Posterior cingulate gyrus (tissue), 11 donors: ENCODE measurements at places on chromosomes 5 and 9.
A peak's percentile ranks its signal among the peaks of the same experiment; 100 is the strongest.

GRCh38 chr9:85420750-85421149, 321.0 kb downstream of the AGTPBP1 start:
- DNase-seq: no peak

- DNase-seq: no peak
Measured at GRCh38 chr5:113054899-113055298, 78.3 kb downstream of the DCP2 start.

DNA sequence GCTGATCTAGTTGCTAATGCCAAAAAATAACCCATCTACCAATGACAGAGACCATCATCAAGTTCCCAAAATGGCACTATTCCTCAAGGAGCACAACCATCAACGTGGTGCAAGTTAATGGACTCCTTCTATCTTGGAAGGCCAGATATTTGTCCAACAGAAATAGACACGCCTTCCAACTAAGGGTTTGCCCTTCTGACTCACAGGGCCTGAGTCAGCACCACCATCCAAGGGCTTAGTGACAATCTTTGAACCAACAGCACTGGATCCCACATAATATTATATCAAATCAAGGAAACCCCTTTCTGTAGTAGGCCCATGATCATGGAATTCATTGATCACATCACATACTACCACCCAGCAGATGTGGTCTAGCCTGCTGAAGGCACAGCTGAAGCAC, 84.3 kb downstream of the MED27 start:
- DNase-seq: no peak

- no peak for DNase-seq
Measured at GRCh38 chr5:36161361-36161760, 9.4 kb downstream of the SKP2 start.

DNA sequence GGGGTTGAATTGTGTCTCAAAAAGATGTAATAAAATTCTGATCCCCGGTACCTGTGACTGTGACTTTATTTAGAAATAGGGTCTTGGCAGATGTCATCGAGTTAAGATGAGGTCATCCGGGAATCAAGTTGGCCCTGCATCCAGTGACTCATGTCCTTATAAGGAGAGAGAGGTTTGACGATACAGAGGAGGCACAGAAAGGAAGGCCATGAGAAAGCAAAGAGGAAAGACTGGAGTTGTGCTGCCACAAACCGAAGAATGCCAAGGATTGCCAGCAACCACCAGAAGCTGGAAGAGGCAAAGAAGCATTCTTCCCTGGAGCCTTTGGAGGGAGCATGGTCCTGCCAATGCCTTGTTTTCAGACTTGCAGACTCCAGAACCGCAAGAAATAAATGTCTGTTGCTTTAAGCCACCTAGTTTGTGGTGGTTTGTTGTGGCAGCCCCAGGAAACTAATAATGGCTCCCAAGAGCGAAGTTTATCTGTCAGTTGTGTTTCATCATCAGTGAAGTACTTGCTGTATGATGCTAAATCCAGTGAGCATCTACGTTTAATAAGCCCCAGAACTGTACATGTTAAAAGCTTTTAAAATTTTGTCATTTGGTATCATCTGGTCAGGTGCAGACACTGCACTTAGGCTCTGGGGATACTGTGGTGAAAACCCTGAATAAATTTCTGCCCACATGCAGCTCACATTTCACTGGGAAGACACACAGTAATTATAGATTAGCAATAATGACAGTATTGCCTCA, 114.8 kb downstream of the TLE4 start:
- DNase-seq: no peak

DNA sequence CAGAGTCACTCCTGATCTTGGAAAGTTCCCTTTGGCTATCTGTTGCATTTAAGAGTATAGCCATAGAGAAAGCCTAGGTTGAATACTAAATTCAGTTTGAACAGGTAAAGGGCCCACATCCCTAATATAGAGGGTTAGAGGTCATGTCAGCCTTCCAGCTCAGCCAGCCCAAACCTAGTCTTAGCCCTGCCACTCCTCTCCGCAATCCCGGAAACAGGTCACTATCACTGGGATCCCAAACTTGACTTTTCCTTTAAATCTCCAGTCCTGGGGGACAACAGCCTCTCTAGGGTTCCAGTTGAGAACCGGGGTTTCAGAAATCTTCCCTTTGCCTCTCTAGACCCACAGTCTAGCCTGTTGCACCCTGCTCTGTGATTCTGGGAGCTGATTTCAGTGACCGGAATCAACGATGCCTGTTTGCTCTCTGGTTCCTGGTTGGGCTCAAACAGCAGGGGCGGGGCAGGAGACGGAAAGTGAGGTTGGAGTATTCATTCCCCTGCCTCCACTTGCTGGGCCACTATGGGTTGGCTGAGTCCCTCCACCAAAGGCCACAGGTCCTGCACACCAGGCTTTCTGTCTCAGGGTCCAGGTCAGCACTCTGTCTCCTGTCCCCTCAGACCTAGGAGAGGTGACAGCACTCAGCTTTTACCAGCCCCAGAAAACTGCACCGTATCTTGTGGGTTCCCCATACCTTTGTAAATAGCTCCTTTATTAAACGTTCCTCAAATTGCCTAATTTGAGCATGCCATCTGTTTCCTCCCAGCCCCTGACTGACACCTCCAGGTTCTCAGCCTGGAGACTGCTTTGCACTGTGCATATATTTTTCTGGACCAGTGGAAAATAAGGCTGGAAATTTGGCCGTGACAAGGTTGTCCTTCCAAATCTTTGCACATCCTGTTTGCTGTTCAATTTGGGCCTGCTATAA, 23.8 kb upstream of the CPEB4 start:
- no peak for DNase-seq

DNA sequence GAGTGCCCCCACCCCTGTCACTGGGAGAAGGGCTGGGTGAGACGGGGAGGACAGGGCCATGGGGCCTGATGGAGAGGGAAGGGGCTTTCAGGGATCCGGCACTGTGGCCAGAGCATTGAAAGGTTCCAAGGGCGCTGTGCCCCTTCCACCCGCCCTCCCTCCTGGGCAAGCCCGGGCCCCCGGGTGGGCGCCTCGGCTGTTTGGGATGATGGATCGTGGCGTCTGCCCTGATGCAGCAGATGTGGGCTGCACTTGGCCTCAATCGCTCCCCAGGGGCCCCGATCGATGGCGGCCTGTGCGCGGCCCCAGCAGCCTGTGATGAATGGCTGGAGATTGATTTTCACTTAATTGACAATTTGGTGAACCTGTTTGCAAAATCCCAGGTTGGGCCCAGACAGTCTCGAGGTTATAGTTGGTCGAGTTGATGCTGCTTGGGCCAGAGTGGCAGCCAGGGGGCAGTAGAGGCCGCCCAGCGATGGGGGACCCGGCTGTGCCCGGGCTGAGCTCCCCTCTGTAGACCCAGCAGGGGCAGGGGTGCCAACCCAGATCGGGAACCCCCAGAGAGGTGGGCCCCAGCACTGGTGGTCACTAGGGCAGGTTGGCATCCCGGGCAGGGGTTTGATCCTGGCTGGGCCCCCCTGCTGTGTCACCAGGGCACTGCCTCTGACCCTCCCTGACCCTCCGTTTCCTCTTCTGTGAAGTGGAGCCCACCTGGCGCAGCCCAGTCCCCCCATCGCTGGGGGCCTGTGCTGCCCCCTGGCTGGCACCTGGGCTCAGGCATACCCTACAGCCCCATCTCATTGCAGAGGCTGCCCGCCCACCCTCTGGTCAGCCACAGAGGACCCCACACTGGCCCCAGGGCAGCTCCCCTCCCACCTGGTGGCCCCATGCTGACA, 34.7 kb downstream of the LHX3 start:
- peak; percentile 37 for DNase-seq

- no peak for DNase-seq
Measured at GRCh38 chr9:107898761-107899160, 409.2 kb upstream of the KLF4 start.

DNA sequence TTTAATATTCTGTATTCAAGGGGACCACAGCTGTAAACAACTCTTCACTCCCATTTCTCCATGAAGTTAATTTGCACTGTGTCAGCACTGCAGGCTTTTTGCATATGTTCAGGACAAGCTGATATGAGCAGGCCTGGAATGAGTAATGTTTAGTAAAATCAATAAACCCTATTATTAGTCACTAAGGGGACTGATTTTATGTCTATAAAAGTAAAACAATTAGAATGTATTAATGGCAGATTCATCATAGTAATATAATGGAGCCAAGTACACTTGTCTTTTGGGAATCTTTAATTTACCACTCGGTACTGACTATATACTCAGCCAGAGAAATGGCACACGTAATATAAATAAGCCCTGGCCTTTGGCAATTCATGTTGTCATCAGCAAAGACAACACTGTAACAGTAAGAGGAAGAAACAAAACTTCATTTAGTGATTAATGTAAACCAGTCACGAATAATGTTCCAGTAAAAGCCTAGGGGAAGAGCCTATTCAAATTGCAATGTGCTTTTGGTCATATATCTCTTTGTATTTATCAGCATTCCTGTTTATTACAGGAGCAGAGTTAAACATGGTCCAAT, 111.6 kb downstream of the ZNF608 start:
- DNase-seq: no peak

GRCh38 chr5:141681695-141682641, at the start of gene ARAP3:
TSS of gene ARAP3 (minus strand) at chr5:141682230. CDS start at chr5:141680486, 1,744 bp downstream.
- DNase-seq: no peak

DNA sequence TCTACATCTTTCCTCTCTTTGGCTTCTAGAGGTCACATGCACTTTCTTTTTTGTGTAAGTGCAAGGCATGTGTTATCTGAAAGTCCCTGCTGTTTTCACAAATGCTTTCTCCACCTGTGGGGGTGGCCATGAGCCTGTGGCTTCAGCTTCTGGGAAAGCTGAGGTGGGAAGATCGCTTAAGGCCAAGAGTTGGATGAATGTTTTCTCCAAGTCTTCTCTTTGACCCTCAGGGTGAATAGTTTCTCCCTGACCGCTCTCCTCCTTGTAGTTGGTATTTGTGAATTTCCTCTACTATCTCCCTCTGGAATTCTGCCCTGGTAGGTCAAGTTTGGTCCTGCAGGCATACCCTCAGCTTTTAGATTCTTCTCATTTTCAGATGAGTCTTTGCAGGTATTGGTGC, 74.2 kb downstream of the UGCG start:
- DNase-seq: no peak

- DNase-seq: no peak
Measured at GRCh38 chr5:32462618-32463017, 18.1 kb upstream of the ZFR start.

DNA sequence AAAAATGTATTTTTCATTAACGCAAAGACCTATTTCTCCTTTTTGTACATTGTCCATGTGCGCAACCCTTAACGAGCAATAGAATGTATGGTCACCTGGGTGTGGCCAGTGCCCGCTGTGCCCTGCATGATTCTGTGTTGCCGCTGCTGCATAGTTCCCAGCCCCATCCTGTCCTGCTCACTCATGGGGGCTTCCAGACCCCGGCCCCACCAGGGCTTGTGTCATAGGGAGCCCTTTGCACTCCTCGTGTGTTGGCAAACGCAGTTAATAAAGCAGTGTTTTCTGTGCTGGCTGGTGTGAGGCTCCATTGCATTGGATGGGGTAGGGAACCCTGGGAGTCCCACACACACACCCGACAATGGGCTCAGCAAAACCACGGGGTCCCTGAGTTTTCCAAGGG, 49.7 kb downstream of the SAR1B start:
- DNase-seq: peak; percentile 29

DNA sequence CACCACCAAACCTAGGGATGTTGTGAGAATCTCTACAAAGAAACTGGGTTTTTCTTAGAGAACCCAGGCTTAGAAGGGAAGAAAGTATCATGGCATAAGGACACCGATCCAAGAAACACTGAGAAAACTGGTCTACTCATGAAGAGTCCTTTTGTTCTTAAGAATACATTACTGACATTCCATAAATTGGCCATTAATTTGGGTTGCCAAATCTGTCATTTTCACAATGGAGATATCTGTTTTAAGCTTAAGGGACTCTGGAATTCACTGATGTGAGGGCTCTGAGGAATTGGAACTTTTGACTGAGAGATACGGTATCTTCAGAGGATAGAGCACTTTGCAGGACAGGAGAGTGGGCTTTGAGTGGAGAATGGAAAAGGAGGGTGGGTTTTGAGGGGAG, 315.3 kb upstream of the ZNF608 start:
- DNase-seq: no peak

DNA sequence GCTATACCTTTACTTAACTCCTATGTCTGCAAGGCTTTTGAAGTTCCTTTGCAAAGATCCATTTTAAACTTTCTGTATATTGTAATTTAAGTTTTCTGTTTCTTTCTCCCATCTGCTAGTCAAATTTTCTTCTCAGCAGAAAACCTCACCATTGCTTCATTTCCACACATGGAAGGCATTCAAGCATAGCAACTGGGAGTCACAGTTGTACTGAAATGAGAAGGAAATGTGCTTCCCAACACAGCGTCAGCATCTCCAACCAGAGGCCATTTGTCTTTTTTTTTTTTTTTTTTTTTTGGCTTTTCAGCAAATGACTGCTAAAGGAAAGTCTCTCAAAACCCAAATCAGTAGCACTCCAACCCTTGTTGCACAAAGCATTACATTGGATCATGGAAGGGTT, 92.5 kb downstream of the RAB3C start:
- no peak for DNase-seq

GRCh38 chr5:156466871-156467270, 139.9 kb downstream of the SGCD start:
- no peak for DNase-seq

DNA sequence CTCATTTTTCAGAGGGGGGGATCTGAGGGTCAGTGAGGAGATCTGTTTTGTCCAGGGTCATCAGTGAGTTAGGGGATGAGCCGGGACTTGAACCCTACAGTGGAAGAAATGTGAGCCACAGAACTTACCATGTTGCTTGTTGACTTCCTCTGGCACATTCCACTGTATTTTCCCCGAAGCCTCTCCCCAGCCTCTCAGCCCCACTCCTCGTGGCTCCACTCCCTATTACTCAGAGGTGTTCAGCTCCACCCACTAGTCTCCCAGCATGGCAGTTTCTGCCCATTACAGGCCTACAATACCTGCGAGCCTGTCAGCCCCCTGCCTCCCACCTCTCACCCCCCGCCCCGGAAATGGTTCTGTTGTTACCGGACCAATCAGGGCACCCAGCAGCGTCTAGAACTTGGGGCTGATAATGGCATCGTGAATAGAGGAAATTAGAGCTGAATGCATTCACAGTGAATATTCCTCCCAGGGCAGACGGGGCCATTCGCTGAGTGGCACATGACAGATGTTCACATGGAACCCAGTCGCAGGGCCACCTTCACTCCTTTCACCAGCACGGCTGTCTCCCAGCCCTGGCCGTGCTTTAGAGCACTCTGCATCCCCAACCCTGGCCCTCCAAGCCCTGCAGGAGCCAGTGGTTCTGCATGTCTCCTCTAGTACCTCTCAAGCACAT, 81.6 kb downstream of the KCNIP1 start:
- no peak for DNase-seq

DNA sequence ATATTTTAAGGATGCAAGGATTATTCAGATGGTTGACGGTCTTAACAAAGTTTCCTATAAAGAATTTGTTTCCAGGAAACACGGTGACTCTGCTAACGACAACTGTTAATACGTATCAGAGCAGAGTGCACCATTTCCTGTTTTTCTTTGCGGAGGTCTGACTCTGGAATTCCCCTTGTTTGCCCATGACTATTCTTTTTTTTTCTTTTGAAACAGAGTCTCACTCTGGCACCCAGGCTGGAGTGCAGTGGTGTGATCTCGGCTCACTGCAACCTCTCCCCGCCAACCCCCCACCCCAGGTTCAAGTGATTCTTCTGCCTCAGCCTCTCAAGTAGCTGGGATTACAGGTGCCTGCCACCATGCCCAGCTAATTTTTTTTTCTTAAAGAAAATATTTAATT, 115.9 kb downstream of the CDC42SE2 start:
- DNase-seq: no peak
